ENCODE measurements at places on chromosomes 16 and 17.

DNA sequence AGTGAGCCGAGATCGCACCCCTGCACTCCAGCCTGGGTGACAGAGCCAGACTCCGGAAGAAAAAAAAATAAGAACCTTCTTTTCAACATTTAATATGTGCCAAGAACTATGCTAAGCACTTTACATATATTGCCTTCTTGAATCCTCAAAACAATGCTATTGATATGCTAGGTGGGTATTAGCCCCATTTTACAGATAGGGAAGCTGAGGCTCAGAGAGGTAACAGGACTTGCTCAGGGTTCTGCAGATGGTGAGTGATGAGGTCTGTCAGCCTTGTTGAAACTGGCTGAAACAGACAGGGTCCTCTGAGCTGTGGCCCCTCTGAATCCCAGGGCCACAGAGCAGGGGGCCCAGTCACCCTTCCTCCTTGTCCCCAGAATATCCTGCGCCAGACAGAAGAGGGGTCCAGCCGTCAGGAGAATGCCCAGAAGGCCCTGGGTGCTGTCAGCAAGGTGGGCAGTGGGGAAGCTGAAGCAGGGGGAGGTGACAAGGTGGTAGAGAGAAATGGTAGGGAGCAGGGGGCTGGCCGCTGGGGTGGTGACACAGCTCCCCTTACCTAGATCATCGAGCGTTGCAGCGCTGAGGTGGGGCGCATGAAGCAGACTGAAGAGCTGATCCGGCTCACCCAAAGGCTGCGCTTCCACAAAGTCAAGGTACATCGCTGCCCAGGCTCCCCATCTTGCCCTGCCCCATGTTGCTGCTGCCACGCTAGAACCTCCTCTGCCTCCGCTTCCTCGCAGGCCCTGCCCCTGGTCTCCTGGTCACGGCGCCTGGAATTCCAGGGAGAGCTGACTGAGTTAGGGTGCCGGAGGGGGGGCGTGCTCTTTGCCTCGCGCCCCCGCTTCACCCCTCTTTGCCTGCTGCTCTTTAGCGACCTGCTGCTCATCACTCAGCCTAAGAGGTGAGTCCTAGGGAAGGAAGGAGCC is 8.2 kb downstream of the ARHGEF15 start:
- DNase-seq, result no peak

DNA sequence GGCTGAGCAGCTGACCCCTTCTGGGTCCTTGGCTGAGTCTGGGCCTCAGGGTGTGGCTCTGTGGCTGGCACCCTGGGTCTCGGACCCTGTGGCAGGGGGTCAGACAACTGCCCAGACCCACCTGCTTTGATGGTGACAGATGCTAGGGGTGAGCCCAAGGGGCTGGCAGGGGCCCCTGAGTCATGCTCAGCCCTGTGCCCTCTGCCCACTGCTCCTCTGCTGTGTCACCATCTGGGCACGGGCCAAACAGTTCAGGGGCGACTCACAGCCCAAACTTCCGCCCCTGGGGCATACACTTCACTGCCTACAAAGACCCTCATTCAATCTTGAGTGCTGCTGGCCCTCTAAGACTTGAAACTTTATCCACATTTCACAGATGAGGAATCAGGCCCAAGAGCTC is 5.7 kb downstream of the ADGRG1 start:
- no peak for DNase-seq

- DNase-seq, result no peak
Observed at GRCh38 chr17:78323826-78324390, 36.0 kb downstream of the SOCS3 start.

DNA sequence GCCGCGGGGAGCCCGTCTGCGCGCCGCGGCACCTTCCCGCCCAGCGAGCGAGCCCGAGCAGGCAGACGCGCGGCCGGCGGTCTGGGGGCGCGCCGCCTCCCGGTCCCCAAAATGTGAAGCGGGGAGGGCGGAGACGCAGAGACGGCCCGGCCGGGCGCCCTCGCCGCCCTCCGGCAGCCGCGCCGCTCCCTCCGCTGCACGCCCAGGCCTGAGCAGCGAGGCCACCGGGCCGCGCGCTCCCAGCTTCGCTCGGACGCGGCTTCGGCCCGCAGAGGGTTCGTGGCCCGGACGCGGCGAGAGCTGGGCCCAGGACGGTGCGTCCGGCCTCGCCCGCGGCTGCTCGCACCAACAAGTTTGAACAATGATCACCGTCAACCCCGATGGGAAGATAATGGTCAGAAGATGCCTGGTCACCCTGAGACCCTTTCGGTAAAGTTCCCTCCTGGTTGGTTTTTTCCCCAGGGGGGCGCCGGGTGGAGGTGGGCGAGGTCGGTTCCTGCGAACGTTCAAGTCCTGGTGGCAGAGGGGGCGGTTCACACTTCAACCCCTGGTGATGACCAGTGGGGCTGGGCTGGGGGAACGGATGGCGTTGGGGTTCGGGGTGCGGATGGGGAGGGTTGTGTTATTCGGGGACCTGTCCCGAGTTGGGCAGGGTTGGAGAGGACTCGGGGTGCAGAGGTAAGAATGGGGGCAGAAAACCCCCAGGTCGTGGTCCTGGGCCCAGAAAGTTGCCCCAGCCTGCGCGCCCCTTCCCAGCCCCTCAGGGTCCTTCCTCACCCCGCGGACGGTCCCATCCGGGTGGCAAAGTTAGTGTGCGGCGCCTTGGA is 678 bp downstream of the MGAT5B start:
- DNase-seq, result no peak

DNA sequence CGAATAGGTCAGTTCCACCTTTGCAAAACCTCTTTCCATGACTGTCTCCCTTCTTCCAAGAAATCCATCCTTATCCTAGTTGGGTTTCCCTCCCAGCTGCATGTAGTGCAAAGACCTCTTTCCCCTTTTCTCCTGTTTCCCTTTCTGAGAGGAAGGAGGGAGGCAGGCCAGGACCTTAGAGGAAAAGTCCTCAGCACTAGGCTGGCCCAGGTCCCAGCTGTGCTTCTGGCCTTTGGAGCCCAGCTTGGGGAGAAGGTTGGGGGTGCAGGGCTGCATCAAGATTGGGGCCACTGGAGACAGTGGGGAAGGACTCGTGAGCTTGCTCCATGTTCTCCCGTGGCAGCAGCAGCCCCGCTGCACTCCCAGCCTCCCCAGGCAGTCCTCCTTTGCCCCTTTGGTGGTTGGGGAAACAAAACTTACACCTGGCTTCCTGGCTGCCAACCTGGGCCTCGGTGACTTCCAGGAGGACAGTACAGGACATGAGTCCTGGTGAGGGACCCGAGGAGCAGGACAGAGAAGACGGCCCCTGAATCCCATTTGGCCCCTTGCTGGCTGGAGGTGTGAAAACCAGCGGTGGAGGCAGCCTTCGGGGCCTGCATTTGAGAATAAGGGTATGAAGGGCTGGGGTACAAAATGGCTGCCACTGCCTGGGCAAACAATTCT is 481 bp downstream of the HEXIM2 start:
- no peak for DNase-seq

- DNase-seq, result no peak
Observed at GRCh38 chr17:29575511-29576213, 7.2 kb downstream of the TP53I13 start.

- no peak for DNase-seq
Observed at GRCh38 chr17:6046431-6046830, 23.7 kb upstream of the WSCD1 start.

DNA sequence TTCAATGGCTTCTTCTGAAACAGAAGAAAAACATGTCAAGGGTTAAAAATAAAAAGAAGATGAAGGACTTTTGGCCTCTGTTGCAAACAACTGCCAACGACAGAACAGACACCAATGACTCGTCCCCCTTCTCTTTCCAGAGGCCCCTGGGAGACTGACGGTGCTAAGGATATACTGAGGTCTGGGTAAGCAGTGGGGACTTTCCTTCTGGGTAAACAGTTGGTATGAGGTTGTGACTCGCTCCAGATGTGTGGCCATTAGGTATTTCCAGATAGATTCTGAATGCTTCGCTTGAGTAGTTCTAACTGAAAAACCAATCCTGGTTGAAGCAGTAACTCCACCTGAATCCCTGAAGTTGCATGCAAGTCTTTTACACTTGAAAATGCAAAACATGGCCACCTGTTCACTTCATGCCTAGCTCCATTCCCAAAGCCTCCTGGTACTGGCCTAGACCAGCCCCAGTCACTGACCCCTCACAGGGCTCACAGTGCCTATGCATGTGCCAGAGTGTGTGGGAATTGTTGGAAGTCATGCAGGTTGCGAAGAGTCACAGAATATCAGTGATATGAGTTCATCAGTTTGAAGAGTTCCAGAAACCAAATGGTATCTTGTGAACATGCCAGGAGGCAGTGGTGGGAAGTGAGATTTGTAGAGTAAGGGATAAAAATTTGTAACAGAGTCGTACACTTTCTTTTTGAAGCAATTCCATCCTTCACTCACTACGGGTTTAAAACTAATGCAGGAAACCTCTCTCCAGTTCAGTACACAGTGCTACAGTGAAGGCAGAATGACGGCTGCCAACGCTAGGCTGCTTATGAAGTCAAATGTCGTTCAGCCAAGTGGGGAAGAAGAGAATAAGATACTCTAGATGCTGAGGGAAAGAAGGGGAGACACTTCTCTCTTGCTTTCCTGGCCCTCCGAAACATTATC is 217.8 kb downstream of the ZFHX3 start:
- no peak for DNase-seq

DNA sequence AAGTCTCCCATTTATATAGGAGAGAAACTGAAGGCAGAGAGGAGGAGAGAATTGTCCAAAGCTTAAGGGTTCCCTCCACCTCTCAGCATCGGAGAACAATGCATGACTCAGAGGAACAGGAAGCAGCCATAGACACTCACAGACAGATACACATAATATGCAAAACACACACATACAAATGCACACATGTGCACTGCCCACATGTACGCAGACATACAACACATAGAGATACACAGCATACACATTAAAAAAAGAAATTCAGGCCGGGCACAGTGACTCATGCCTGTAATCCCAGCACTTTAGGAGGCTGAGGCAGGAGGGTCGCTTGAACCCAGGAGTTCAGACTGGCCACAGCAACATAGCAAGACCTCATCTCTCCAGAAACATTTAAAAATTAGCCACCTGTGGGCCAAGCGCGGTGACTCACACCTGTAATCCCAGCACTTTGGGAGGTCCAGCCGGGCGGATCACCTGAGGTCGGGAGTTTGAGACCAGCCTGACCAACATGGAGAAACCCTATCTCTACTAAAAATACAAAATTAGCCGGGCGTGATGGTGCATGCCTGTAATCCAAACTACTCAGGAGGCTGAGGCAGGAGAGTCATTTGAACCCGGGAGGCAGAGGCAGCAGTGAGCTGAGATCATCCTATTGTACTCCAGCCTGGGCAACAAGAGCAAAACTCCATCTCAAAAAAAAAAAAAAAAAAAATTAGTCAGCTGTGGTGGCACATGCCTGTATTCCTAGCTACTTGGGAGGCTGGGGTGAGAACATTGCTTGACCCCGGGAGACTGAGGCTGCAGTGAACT is 11.3 kb downstream of the ERAL1 start:
- DNase-seq, result no peak

GRCh38 chr17:59493867-59494266 is 71.5 kb upstream of the DHX40 start:
- no peak for DNase-seq

- no peak for DNase-seq
Observed at GRCh38 chr17:42748908-42749798, 4.3 kb upstream of the EZH1 start.

DNA sequence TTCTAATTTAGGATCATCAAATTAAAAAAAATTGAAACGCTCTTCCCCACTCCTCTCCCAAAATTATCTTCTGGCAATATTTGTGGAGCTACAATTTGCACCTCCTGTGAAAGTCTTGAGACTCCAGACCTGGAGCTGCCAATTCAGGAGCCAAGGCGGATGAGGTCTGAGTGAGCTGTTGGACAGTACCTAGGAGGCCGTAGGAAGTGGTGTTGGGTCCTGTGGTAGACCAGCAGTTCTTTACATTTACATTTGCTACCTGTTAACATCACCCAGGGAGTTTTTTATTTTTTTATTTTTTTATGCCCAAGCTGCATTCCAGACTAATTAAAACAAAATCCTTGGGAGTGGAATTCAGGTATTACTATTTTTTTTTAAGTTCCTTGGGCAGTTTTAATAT is 271.0 kb downstream of the PHKB start:
- no peak for DNase-seq

DNA sequence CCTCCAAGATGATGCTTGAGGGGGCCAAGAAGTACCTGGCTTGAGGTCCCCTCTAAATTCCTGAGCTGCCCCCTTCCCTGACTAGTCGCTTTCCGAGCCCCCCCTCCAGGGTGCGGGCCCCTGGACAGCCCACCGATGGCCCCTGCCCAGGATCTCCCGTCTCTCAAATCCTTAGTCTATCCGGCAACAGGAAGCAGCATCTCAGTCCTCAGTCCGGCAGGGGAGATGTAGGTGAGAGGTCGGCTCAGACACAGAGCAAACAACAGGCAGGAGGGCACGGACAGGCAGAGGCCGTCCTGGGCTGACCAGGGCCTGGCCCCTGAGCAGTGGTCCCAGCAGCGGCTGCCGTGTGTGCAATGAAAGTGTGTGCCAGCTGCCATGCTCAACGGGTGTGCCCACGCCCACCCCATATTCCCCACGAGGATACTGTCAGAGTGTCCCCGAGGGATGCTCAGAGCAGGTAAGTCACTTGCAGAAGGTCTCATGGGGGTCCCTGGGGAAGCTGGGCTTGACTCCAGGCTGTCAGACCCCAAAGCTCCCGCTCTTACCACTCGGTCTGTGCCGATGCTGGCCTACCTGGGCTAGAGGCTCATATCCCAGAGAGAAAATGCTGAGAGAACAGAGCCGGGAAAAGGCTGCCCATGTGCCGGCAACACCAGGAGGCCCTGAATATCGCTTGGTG is 7.2 kb downstream of the SLC43A2 start:
- no peak for DNase-seq

DNA sequence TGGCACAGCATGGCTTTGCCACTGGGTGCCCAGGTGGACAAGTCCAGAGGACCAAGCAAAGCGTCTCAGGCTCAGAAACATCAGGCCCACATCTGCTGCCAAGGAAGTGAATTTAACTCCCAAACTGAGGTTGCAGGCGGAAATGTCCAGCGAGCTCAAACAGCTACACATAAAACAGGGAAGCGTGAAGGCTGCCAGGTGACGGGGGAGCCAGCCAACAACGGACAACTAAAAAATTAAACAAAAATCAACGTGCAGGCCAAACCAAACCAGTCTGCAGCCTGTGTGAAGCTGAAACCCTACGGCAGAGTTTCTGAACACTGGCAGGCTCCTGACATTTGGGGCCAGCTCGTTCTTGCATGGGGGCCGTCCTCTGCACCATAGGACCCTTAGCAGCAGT is 2.5 kb downstream of the TK1 start:
- no peak for DNase-seq

Measured in activated CD4-positive, alpha-beta T cell treated with anti-CD3 and anti-CD28 coated beads, Interleukin-2, amount 50 U/mL, for 24 hours (primary cell).